ENCODE measurements at places on chromosomes 5 and 9.

GRCh38 chr5:134511796-134512660, 13.4 kb upstream of the JADE2 start:
- no peak for DNase-seq

DNA sequence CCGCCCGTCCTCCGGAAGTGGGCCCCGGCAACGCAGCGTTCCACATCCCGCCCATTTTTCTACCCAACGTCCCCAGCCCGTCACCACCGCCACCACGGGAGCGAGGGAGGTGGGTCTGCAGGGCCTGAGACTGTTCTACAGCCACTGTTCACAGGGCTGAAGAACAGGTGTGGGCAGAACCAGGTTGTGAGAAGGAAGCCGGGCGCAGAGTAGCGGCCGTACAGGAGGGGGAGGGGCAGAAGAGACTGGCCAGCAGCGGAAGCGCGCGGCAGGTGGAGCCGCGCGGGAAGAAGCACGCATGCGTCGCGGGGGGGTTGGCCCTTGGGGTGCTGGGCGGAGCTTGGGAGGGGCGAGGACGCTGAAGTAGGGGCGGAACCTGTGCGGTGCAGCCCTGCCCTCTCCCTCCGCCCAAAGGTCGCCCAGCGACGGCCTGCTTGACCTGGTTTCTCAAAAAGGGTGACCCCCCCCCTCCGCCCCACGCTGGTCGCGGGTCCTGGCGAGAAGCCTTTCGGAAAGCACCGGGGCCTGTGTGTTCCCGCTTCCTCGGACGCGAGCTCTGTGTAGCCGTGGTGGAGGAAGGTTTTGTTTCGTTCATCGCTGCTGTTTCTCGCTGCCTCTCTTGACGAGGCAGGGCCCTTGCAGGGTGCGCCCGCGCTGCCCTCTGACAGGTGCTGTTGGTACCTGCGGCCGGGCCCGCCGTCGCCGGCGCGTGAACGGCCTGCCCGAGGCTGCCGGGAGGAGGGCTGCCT, 7.8 kb upstream of the MGAT1 start:
- DNase-seq = peak; percentile 88

DNA sequence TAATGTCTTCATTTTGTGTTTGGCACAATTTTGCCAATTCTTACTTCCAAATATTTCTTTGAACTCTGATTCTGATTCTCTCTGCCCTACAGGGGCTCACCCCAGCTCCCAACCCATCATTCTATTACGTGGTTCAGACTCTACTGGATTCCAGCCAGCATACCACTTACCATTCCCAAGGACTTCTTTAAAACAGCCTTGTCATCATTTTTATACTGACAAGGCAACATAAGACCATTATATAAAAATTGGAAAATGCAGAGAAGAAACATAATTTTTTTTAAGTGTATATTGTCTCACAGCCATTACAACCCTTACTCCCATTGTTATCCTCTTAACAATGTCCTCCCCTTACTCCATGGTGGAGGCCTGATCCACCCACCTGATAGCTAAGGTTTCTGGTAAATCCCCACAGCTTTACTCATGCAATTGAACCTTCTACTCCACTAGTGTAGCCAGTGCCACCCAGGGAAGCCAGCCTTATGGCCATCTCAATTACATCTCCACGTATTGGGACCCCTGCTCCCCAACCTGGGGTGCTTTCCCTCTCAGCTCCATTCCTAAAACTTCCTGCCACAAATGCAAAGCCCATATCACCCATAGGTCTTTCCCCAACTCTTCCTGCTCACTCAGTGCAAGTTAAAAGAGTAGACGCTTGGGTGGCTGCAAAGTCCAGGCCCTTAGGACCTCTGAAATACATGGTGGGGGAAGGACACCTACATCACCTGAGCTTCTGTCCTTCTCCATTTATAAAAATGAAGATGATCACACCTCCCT, 19.1 kb downstream of the UGT3A2 start:
- DNase-seq = no peak

DNA sequence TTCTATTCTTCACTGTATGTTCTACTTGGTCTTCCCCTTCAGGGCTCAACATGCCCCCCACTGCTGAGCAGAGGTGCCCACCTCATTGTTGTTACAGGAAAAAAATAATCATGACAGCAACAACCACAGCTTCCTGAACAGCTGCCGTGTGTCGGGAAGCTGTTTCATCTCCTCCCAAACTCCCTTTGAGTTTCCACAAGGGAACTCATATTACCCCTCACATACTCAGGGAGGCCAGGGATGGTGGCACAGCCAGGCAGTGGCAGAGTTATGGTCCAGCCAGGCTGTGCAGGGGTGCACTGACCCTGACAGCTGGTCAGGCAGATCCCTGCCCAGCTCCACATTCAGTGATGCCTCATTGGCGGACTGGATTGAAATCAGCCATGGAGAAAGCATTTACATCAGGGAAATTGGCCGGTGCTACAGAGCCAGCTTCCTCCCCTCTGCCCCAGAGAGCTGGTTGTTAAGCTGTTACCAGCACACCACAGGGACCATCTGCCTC, 37.3 kb downstream of the SARDH start:
- no peak for DNase-seq

DNA sequence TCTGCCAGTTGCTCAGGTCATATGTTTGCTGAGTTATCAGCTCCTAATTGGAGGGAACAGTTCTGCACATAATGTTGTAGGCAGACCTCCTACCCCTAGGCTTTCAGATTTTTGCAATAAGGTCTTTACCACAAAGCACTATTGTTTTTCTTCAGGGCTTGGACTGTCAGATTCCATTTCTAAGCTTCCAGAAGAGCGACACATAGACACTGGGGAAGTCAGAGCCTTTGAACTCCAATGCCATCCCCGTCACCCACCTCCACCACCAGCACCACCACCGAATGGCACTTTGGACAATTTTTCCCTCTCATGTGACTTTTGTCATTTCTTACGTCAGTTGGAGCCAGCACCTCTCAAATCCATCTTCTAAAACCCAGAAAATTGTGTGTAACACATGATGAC, 28.3 kb upstream of the SPRY4 start:
- DNase-seq = no peak
